ENCODE measurements at places on chromosomes 3 and 15. TPM values are rescaled to one million over a fixed set of nuclear protein-coding genes. Genes with fewer than 3 reads are reported as not detected.
A peak's percentile ranks its signal among the peaks of the same experiment; 100 is the strongest.

GRCh38 chr3:137062250-137062649, 104.5 kb downstream of the IL20RB start:
- DNase-seq, result no peak

THBS1 gene
- total RNA-seq, result 0.68 TPM

- DNase-seq, result no peak
These were observed 3.1 kb upstream of the ABTB1 start for GRCh38 chr3:127669541-127670228.

GRCh38 chr15:26352406-26352805, 420.5 kb downstream of the GABRB3 start:
- no peak for DNase-seq

DNA sequence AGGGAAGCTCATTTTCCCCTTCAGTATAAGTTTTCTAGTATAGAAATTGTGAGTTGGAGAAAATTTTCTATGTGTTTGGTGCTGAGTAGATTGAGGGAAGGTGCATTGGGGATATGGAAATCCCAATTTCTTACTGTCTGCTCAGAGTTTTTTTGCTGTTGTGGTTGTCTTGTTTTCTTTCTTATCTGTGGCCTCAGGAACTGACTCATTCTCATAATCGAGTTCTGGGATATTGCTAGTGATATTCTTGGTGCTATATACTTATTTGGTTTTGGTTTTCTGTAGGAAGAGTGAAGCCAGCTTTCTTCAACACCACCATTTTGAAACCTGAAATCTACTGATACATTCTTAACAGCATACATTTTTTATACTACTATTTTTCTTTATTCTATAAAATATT, 869.2 kb downstream of the DIPK2A start:
- no peak for DNase-seq

- DNase-seq, result no peak
These were observed 60.6 kb downstream of the DHX30 start for GRCh38 chr3:47863391-47864128.

- DNase-seq, result no peak
These were observed 7.5 kb downstream of the ZNF592 start for GRCh38 chr15:84755736-84756527.

GRCh38 chr15:83911345-83911744, 257.4 kb downstream of the ADAMTSL3 start:
- DNase-seq, result no peak

DNA sequence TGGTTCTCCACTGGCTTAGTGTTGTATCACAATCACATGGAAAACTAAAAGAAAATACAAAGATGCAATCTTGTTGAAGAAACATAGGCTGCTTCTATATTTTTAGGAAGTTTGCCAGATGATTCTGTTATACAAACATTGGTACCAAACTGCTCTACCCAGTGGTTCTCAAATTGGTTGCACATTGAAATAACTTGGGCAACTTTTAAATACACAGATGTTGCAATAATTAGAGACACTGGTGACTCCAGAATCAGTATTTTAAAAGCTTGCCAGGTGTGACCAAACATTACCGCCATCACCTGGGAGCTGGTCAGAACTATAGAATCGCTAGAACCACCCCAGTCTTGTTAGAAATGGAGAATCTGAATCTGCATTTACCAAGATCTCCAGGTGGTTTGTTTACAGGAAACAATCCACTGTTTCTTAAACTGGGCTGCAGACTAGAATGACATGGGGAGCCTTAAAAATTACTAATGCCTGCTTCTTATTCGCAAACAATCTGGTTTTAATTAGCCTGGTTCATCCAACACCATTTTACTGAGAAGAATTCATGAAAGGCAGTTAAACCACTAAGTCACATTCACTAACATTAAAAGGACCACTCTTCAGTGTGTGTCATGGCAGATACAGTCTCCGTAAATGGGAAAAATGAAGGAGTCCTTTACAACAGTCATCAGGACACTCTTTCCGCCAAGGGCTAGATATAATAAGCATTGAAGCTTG, 76.5 kb downstream of the ACAP2 start:
- no peak for DNase-seq

GRCh38 chr3:16355828-16356227, 90.8 kb downstream of the OXNAD1 start:
- no peak for DNase-seq

CP gene
- not detected for total RNA-seq

DNA sequence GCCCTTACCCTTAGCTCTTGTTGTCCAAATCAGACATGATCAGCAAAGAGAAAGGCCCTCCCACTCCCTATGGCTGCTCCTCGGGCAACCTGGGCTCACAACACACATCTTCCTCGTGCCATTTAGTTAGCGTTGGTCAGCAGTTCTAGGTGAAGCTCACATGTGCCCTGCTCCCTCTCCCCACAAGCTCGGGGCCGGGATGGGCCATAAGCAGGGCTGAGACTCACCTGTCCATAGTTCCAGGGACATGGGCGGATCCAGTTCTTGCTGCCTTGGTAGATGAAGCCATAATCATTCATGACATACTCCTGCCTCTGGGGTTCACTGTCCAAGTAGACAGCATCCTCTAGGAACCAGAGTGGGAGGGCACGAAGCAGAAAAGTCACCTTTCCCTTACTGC, 10.4 kb downstream of the TGM5 start:
- DNase-seq, result no peak

DNA sequence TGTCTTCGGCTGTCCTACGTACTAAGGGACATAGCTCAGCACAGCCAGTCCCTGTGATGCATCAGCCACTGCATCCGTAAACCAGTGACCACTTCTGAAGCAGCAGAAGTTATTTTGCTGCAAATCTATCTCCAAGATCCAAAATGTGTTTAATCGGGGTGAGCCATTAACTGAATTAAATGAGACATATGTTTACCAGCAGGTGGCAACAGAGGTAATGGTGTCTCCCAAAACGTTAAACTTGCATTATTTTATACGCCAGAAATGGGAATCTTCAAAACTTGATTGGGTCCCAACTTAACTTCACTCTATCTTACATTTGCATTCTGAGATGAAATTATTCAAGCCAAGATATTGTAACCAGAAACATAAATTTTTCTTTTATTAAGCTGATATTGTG, 75.3 kb upstream of the BOC start:
- DNase-seq, result no peak

DNA sequence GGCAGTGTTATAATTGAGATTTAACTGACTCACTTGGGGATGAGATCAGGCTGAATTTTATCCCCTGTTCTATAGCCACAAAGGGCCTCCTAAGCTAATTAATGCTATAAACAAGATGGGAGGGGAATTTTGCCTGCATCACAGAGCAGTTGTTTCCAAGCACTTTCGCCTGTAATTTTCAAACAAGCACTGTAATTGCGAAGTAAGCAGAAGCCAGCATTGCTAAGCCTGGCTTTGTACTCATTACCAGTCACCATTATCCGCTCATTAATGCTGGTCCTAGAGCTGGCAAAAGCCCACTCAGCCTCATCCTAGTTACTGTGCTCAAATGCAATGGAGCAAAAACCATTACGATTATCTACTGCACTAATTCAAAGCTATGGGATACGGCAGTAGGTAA, 356.6 kb upstream of the UBE2E2 start:
- no peak for DNase-seq

- DNase-seq, result no peak
These were observed 258.1 kb upstream of the CNTN6 start for GRCh38 chr3:834679-835078.

GRCh38 chr3:197407053-197407452, 108.6 kb upstream of the DLG1 start:
- DNase-seq, result no peak

- peak; percentile 85 for DNase-seq
These were observed 78.2 kb downstream of the CCNL1 start for GRCh38 chr3:157081626-157082210.

GRCh38 chr15:90451053-90451850, 63.2 kb downstream of the IQGAP1 start:
- DNase-seq, result no peak

DNA sequence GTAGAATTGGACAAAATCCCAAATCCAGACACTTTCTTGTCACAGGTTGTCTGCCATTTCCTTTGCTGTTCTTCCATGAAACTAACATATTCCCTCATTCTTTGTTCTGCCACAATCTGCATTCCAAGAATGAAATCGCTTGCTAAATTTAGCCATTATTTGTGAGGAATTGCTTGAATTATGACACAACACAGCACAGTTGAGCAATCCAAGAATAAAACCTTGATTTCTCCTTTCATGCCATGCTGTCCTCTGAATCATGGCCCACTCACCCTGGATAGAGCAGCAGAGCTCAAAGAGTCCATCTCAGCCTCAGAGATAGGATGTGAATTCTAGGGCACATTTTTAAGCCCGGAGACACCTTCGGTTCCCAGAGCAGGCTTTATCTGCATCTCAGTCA, 35.2 kb upstream of the GREM1 start:
- no peak for DNase-seq

DNA sequence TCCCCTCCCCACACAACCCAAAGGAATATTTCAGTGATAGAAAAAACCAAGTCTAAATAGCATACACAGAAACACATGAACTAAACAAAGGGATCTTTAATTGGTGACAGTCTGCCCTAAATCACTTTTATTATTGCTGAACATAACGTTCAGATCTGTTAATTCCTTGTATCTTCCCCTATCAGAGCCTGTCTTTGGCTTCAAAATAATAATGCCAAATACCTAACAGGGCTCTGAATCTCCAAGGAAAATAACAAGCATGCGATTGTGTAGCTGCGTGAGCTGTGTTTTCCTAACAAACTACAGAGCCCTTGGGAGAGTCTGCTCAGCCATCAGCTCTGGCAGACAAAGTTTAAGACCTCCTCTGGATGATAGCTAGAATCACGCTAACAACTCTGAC, 1010.1 kb downstream of the ROBO1 start:
- no peak for DNase-seq

DNA sequence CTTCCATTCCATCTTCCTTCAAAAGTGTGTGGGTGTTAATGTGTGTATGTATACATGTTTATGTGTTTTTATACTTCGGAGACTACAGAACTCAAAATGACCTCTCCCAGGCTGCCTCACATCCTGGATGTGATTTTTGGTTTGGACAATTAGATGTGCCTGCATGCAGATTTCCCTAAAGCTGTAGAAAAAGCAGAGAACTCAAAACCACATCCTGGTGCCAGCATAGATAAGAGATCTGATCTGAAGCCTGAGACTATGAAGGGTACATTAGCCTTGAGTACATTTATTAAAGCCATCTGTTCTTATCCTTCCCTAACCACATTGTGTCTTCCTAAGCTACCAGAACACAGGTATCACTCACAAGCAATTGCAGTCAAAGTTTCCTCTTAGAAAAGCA, 319.4 kb upstream of the RASGRP1 start:
- DNase-seq, result no peak

LRRC31 gene
- not detected for total RNA-seq

DNA sequence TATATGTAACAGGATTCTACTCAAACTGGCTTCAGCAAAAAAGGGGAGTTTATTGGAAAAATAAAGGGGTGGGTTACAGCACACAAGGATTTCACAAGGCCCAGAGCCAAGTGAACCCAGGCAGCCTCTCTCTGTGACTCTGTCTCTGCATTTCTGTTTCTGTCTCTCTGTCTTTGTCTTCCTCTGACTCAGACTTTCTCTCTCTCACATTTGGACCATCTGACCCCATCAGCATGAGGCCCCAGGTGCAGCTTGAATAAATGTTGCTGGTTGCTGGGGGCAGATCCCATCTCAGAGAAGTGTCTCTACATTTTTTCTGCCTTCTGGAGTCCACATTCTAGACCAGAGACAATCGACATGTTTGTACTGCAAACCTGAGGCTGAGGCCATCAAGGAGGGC, 45.0 kb downstream of the RPLP1 start:
- no peak for DNase-seq

GRCh38 chr3:59946401-59946800, 896.6 kb upstream of the CFAP20DC start:
- DNase-seq, result no peak

GRCh38 chr15:44584162-44584749, 47.3 kb downstream of the EIF3J start:
- peak; percentile 56 for DNase-seq

- no peak for DNase-seq
These were observed 12.4 kb upstream of the ZNF770 start for GRCh38 chr15:35000511-35000910.

SLC2A2 gene
- total RNA-seq, result not detected

RTP1 gene
- not detected for total RNA-seq

DNA sequence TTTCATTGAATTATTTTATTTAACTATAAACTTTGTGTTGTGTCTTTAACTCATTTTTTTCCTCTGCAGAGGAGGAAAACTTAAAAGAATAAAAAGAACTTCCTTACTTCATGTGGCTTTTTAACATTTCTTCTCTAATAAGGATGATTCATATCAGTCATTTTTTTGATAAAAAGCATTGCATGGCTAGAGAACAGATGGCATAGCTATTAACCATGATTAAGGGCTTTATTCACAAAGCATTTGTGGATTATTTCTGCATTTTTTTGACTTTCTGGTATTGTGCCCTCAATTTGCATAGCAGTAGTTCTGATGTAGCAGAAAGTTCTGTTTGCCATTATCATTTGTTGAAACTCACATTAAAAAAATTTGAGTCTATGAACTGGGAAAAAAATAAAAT, 540.8 kb downstream of the SI start:
- DNase-seq, result no peak

LNP1 gene
- total RNA-seq, result 1.9 TPM

DNA sequence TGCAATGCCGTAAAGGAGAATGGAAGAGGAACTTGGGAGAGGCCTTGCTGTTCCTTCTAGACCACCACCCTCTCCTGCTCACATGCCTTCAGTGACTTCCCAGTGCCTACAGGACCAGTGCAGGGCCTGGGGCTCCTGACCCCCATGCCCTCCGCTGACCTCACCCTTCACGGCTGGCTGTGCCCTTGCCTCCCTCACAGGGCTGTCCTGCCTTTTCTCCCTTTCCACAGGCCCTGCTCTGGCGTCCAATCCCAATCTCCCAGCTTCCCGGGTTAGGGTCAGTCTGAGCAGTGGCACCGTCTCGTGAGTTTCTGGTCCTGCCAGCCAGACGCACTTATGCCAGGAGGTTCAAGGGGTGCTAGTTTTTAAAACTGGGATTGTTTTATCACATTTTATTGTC, 110.4 kb downstream of the WNT7A start:
- DNase-seq, result no peak

ANKRD63 gene
- not detected for total RNA-seq

- no peak for DNase-seq
These were observed 136.0 kb upstream of the PTPRG start for GRCh38 chr3:61425356-61425755.

DNA sequence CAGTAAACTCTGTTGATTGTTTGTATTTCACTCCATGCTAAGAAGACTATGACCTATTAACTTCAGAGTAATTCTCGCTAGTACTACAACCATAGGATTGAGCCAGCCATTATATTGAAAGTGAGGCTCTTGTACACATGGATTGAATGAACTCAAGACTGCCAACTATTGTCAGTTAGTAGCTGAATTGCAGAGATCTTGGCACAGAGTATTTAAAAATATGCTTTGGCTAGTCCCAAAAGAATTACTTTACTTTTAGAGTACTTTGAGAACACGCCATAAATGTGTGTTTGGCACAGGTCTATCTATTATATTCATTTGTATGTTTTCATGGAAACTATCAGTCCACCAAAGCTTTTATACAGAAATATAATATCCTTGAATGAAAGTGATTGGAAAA, 226.7 kb upstream of the DCBLD2 start:
- DNase-seq, result no peak

- no peak for DNase-seq
These were observed 23.5 kb upstream of the SQOR start for GRCh38 chr15:45611305-45611704.

AGTR1 gene
- not detected for total RNA-seq

SOX14 gene
- total RNA-seq, result not detected
